Upper lobe of left lung (tissue), 6 donors: ENCODE measurements at places on chromosomes 7 and 10. TPM values are rescaled to one million over a fixed set of nuclear protein-coding genes. Genes with fewer than 3 reads are reported as not detected.
A peak's percentile ranks its signal among the peaks of the same experiment; 100 is the strongest.

CUZD1 gene
- 4.2 TPM for total RNA-seq

DNA sequence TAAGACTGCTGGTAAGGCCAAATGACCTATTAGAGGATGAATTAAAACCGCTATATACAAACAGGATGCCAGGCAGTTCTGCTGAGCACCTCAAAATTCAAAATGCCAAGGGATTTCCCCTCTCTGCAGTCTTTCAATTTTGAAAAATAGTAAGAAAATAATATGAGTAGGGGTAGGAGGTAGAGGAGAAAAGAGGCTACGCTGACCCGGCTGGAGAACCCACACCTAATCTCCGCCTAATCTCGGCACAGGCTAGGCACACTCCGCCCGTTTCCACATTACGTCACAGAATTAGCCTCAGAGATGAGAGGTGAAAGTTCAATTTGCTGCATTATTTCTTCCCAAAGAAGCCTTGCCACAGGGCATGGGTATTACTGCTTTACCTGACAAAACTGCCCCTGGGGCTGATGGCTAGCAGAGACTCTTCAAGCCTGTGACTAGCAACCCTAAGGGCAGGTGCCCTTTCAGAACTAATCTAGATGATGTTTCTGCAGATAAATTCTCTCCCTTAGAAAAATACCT is 21.3 kb upstream of the SPOCK2 start:
- no peak overlapping the region for H3K4me3 ChIP-seq
- DNase-seq, result no peak
- no peaks in the 10 kb centered on the region for H3K4me1 ChIP-seq
- no peaks in the 10 kb centered on the region for H3K36me3 ChIP-seq
- H3K27ac ChIP-seq, result no peak overlapping the region

GRCh38 chr10:30171601-30172000 is 112.2 kb upstream of the JCAD start:
- H3K27ac ChIP-seq, result no peak overlapping the region
- H3K27me3 ChIP-seq, result no peaks in the 10 kb centered on the region
- H3K36me3 ChIP-seq, result no peaks in the 10 kb centered on the region

DNA sequence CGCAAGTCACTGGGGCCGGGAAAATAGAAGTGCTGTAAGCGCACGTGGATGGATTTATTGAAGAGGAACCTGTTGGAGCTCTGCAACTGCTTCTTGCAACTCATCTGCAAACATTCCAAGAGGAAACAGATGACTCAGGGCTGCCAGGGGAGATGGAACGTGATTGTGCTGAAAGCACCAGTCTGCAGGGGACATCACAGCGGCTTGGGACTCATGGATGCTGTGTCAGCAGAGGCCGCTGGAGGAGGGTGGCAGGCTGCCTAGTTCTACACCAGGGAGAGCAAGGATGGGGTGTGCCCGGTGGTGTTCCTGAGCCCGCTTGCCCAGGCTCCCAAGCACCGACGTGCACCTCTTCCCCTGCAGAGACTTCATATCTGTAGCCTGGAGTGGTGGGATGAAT is 515.7 kb downstream of the TCERG1L start:
- H3K4me3 ChIP-seq, result no peak overlapping the region
- no peak overlapping the region for H3K27ac ChIP-seq
- H3K27me3 ChIP-seq, result no peaks in the 10 kb centered on the region
- no peak for DNase-seq
- no peaks in the 10 kb centered on the region for H3K4me1 ChIP-seq

- H3K27me3 ChIP-seq, result no peaks in the 10 kb centered on the region
- H3K4me3 ChIP-seq, result no peak overlapping the region
- no peak for DNase-seq
- no peak overlapping the region for H3K27ac ChIP-seq
Measured at GRCh38 chr7:7922684-7923385, 45.8 kb upstream of the GLCCI1 start.

NAT16 gene
- not detected for total RNA-seq

DNA sequence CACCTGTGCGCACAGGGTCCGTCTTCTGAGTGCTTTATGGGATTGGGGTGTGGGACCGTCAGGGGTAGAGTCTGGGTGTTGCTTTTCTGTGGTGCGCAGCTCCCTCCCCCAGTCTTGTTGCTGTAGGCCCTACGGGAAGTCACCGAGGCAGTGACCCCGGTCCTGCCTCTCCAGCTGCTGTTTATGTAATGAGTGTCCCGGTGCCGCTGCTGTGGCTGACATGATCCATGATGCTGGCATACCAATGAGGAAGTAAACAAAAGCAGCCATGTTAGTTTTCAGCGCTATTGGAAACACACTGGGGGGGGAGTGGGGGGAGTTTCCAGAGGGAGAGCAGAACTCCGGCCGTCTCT is 1.1 kb downstream of the TRIM8 start:
- peak overlapping the region; percentile 71 for H3K4me3 ChIP-seq
- H3K27me3 ChIP-seq, result no peaks in the 10 kb centered on the region
- no peak for DNase-seq
- no peaks in the 10 kb centered on the region for H3K36me3 ChIP-seq
- peaks cover 39% of the 10 kb centered on the region for H3K4me1 ChIP-seq
- H3K27ac ChIP-seq, result peak overlapping the region; percentile 99

GRCh38 chr10:5943536-5943935 is 33.8 kb downstream of the IL15RA start:
- H3K4me1 ChIP-seq, result peaks cover 63% of the 10 kb centered on the region
- DNase-seq, result peak; percentile 81
- no peak overlapping the region for H3K4me3 ChIP-seq
- H3K27ac ChIP-seq, result peak overlapping the region; percentile 93
- no peaks in the 10 kb centered on the region for H3K27me3 ChIP-seq

AQP1 gene
- total RNA-seq, result 1,228 TPM

GRCh38 chr10:111127081-111127848 is 50.4 kb downstream of the ADRA2A start:
- H3K4me3 ChIP-seq, result no peak overlapping the region
- no peak for DNase-seq
- H3K4me1 ChIP-seq, result no peaks in the 10 kb centered on the region
